Activated naive CD4-positive, alpha-beta T cell (primary cell): ENCODE measurements at places on chromosomes 6 and 20.

DNA sequence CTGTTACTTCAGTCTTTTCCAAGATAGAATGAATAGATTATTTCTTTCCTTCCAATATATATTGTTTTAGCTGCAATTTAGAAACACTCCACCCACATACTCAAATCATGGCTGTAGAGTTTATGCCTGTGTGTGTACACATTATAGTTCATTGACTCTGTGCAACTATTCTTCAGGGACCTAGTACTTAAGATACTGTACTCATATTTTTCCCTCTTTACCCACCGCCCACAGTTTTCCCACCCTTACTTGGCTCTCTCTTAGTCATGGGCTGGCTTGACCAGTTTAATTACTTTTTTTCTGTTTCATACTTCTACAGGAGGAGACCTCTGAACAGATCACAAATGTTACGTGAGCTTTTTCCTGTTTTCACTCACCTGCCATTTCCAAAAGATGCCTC is 30.4 kb downstream of the C6orf89 start:
- DNase-seq, result no peak

DNA sequence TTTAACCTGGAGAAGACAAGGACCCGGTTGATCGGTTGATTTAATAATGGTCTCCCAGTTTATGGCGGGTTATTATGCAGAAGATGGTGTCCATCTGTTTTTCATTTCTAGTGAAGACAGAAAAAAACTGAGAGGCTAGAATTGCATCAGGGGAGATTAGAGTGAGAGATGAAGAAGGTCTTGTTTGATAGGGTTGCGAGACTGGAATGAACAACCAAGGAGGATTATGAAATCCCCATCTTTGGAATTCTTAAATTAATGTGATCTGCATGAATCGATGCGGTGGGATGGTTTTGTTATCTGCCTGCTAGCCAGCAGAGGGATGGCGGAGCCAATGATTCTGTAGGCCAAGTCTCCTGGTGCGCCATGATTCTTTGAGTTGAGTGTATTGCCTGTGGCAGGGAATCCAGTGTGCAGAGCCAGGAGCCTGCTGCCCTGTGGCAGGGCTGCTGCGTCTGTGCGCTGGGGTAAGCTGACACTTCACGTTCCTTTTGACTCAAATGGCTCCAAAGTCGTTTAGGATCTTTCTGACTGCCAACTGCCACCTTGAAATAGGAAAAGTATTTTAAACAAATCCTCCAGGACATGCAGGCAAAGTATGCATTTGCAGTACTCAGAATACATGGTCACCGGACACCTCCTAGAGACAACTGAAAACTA is 200.1 kb downstream of the CLIC5 start:
- DNase-seq, result no peak

DNA sequence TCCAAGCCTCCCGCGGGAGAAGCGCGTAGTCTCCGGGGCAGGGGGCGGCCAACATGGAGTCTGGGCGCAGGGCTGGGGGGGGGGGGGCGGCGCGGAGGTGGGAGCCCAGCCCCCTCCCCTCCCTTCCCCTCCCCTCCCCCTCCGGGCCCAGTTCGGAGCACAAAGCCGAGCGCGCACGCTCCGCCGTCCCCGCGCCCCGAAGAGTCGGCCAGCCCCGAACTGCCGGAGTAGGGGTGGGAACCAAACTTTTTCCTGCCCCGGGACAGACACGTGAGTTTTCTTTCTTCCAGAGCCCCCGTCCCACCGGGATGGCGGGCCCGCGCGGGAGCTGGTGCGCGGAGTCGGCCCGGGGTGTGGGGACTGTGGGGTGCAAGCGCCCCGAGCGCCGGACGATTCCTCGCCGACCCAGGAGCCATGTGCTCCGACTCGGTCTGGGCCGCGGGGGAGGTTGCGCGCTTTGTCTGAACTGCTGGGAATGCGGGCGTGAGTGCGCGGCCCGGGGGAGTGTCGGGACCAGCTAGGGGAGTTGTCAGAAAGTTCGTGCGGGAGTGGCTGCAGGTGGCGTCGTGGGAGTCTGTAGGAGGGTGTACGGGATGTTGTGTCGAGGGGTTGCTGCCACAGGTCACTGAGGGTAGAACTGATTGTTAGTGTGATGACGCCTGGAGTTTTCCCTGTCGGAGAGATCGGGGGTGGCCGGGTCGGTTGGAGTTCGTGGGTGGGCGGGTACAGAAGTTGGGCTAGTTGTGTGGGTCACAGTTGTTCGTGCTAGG is 1.2 kb downstream of the TGIF2 start:
- DNase-seq, result peak; percentile 23

DNA sequence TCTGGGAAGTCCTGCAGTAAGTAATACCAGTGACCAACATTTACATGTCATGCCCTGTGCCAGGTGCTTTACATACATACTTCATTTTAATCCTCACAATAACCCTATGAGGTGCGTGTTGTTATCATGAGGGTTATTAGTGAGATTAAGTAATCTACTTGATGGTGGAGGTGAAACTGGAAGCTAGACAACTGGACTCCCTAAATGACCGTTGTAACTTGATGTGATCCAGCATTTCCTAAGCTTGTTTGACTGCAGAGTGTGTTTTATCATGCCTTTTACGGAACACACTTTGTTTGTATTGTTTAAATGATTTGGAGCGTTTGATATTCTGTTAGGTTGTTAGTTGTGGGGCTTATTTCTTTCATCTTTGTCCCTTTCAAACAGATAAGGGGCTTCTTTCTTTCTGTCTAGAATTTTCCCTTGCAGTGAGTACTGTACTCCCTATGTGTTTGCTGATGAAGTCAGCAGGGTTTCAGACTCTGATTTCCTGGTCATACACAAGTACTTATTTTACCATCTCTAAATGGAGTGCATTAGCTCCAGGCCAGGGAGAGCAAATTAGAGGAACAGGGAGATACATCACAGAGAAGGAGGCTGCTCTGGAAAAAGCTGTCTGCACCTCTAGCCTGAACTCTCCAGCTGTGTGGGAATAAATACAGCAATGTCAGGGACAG is 29.7 kb downstream of the CHMP4B start:
- no peak for DNase-seq

DNA sequence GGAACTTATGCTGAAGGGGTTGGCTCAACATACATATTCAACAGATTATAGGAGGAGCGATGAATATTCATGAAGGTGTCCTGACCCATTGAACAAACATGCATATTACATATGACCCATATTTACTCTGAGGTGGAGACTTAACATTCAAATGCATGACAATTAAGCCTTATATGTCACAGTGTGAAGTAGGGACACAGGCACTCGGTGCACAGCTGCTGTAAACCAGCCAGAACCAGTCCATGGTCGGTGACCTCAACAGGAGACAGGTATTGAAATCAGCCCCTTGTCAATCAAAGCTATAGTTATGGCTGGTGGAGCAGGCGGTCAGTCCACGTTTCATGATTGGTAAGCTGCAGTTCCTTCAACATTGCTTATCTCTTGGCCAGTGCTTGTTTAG is 347.3 kb downstream of the THBS2 start:
- DNase-seq, result no peak

- DNase-seq, result no peak
Observed at GRCh38 chr6:143299253-143300166, 151.0 kb downstream of the ADAT2 start.

DNA sequence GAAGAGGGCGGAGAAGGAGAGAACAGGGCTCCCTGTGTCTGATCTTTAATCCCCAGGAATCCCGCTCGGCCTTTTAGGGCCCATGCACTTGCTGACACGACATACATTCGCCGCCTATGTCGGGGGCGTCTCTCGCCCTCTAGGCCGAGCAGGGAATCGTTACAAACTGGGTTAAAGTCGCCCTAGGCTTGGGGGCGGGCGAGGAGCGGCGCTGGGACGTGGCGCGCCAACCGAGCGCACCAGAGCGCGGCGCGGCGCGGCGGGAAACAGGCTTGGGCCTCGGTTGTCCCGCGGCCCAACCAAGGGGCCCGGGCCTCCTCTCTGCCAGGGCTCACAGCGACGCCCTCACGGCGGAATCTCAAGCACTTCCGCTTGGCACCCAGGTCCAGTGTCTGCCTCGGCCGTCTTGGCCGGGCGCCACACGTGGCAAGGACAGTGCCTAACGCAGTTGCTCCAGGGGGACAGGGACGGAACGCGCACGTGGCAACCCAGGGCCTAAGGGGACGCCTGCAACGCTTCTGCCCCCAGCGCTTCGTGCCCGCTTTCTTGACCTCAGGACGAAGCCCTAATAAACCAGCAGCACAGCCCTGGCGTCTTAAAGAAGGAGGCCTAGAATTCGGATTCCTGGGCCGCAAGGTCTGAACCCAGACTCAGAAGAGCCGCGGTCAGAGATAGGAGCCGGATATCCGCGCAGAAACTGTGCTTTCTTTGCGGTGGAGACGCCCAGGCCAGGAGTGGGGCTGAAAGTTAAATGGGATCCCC is 71.5 kb downstream of the NCR2 start:
- no peak for DNase-seq

DNA sequence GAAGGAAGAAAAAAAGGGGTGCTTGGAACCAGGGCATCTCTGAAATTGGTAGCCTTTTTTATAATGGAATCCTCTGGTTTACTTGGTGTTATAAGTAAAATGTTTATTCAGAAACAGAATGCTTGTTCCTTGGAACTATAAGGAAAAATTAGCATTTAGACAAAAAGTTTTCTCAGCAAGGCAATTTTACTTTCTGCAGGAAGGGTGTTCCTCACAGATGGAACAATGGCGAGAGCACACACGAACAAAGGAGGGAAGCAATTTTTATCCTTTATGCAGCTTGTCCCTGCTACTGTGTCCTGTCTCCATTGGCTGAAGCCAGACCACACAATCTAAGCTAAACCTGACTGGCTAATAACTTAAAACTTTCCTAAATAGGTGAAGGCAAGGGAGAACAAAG is 22.7 kb upstream of the FANCE start:
- no peak for DNase-seq

- DNase-seq, result no peak
Observed at GRCh38 chr6:84282550-84282949, 55.1 kb upstream of the CEP162 start.

- no peak for DNase-seq
Observed at GRCh38 chr20:24954151-24954550, 5.1 kb downstream of the CST7 start.

GRCh38 chr6:93300661-93301060 is 118.7 kb downstream of the EPHA7 start:
- DNase-seq, result no peak

GRCh38 chr6:126531286-126531685 is 191.4 kb downstream of the CENPW start:
- DNase-seq, result no peak

DNA sequence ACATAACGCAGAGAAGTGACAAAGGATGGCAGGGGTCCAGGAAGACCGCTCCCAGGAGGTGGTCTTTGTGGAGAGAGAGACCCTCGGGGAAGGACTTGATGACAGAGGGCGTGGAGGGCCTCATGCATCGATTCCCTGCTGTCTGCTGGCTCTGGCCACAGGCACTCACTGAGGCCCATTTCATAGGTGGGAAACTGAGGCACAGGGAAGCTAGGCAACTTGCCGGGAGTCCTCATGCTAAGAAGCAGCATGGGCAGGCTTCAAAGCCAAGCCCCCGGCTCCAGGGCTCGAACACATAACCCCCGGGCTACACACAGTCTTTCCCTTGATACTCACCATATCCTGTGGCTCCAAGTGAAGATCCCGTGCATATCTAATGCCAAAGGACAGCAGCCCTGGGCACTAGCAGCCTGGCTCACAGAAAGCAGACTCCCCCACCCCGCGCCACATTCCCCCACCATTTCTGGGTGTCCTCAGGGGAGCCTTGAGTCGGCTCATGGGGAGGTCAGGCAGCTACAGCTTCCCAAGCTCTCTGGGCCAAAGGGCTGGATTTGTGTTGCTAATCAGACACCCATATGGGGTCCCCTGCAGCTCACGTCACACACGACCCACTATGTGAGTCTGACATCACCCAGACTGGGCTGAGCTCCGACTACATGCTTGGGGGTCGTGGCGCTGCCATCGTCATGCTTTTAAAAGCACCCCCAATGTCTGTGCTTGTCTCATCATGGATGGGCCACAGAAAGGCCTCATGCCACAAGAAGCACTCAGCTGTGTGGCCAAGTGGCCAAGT is 130.9 kb upstream of the PMEPA1 start:
- DNase-seq, result no peak

DNA sequence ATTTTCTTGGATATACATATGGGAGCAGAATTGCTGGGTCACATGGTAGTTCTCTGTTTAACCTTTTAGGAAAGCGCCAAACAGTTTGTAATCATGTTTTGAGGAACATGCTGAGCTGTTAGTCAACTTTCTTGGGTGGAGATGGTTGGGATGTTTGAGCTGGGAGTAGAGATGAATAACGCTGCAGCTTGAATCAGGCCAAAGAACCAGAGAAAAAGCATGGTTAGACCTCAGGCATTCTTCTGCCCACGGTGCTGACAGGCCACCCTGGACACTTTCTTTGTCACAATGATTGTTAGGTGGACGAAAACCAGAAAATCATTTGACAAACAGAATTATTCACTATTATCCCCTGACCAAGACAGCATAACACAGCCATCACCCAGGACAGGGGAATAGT is 66.8 kb downstream of the PRDM1 start:
- DNase-seq, result no peak

DNA sequence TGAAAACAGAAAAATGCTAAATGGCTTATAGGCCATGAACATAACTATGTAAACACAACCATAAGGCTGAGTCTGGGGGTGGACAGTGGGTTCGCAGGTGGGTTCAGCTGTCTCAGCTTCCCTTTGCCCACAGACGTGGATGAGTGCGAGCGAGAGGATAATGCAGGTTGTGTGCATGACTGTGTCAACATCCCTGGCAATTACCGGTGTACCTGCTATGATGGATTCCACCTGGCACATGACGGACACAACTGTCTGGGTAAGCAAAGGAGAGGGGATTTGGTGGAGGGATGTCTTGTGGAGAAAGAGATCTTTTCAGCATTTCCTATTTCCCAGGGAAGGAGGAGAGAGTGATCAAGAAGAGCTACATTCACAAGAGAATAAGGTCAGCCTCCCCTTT is 14.7 kb downstream of the SCUBE3 start:
- no peak for DNase-seq

- DNase-seq, result no peak
Observed at GRCh38 chr6:21185861-21186478, 407.6 kb upstream of the SOX4 start.

GRCh38 chr6:74065705-74066104 is 369.7 kb downstream of the CD109 start:
- no peak for DNase-seq

DNA sequence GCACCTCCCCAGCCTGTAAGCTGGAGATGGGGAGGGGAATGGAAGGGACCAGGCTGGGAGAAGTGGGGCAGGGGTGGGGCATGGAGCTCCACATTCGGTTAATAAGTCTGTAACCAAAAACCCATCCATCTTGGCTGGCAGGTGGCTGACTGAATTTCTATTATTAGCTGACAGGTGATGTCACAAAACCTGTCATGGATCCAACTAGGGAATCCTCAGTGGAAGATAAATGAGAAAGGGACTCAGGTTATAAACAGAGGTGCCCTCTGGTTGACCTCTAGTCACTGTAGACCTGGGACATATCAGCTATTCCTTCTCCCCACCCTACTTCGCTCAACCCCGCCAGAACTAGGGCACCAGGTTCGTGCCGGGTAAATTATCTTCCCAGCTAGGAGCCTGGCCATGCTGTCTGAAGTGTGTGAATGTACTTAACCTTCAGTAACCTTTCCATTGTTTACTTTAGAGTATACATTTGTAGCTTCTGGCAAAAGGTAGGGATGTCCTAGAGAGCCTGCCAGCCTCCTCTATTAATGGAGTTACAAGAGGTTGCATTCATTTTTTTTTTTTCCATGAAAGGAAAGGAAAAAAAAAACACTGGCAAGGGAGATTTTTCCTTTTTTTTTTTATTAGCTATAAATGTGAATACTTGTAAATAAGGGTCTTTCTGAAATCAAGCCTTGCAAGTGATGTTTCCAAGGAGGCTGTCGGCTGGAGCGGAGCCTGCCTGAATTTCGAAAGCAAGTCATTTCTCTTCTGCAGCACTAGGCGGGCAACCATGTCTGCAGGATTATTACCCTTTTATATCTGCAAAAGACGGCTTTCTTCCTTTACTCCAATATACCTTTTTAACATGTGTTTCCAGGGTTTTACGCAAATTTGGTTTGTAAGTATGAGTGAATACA is 135.9 kb downstream of the TMEM242 start:
- DNase-seq, result no peak
